ENCODE measurements at places on chromosomes 11 and 22.
A peak's percentile ranks its signal among the peaks of the same experiment; 100 is the strongest.

DNA sequence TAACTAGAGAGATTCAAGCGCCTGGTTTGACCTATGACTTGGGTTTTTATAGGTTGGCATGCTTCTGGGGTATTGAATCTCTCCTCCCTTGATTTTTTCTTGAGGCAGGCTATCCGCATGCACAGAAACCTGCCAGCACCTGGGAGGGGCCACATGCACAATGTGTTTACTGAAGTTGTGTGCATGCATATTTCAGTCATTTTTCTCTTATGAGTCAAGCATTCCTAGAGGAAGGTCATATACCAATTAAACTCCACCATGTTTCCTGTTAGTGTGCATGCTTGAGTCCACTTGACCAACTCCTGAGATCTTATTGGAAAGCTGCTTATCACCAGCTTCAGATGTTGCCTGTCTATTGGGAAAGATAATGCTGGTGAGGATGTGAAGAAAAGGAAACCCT is 1718.4 kb downstream of the LRRC4C start:
- no peak for DNase-seq

DNA sequence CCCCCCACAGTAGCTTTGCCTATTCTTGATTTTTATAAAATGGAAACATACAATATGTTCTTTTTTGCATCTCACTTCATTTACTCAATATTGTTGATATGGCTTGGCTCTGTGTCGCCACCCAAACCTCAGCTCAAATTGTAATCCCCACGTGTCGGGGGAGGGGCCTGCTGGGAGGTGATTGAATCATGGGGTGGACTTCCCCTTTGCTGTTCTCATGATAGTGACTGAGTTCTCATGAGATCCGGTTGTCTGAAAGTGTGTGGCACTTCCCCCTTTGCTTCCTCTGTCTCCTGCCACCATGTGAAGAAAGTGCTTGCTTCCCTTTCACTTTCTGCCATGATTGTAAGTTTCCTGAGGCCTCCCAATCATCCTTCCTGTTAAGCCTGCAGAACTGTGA is 431.3 kb downstream of the MN1 start:
- no peak for DNase-seq

- peak; percentile 60 for DNase-seq
Observed at GRCh38 chr11:126194121-126194543, 17.3 kb downstream of the RPUSD4 start.

DNA sequence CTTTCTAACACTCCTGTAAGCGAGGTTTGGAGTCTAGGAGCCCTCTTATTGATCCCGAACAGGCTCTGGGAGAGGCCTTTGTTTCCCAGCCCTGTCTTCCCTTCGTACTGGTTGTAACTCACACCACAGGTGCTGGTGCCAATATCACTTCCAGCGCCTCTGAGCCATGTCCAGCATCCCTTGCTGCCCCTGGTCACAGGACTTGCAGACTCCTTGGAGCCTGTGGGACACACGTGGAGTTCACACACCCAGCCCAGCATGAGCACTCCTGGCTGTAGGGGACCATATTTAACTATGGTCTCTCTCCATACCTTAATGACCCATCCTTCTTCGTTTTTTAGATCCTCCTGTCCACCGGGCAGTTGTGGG is 2.2 kb downstream of the ZBTB16 start:
- no peak for DNase-seq

DNA sequence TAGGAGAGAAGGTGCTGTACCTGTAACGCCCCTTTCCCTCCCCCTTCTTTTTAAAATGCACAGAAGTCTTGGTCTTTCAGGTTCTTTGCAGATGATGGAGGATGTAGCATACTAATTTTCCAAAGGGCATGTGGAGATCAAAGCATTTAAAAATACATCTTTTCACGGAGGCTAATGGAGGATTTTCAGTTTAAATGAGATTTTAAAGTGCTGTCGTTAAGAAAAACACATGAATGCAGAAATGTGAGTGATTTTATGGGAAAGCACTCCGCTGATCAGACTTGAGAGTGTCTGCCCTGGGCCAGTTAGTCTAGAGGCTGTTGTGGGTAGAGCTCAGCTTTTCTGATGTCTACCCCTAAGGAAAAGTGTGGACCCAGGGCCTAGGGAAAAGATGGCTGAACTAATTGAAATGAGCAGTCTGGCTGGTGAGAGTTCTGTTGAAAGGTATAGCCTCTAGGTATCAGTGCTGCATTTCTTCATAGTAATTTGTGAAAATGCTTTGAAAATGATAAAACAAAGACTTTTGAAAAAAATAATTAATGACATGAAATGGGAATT is 2.5 kb downstream of the AMOTL1 start:
- no peak for DNase-seq

DNA sequence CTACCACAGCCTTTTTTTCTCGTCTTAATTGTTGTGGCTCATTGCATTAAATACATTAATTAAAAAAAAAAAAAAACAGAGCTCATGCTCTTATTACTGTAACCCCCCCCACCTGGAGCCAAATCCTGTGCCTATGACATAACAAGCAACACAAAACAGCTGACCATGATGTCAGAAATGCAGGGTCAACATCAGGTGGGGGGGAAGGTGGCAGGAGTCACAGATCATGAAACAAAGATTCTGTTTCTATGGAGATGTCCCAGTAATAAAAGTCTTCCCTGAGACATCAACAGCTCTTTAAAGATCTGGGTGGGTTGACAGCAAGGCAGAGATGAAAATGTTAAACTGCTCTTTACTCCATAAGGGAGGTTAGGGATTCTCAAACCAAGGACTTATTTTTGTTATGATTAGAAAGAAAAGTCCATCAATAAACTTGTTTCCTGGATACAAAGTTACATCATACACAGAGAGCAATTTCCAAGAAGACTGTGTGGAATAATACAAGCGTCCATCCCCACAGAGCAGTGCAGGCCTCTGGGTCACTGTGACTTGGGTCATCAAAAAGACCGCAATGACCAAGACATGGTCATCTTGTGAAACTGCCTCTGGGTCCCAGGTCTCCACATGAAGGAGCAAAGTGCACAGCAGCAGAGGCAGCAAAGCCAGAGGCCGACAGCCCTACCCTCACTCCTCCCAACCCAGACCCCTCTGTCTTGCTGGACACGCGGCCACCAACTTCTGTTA is 42.7 kb upstream of the CYP2D6 start:
- DNase-seq = no peak

DNA sequence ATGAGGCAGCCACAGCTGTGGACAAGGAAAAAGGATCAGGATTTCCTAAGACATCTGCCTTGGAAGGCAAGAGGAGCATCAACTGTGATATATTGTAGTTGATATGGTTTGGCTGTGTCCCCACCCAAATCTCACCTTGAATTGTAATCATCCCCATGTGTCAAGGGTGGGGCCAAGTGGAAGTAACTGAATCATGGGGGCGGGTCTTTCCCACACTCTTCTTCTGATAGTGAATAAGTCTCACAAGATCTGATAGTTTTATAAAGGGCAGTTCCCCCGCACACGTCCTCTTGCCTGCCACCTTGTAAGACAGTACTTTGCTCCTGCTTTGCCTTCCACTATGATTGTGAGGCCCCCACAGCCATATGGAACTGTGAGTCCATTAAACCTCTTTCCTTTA is 10.2 kb downstream of the RIC8A start:
- no peak for DNase-seq

GRCh38 chr22:29932136-29932535 is 49.2 kb downstream of the MTMR3 start:
- DNase-seq = no peak

GRCh38 chr11:133547808-133548494 is 15.7 kb upstream of the OPCML start:
- no peak for DNase-seq

GRCh38 chr22:42473484-42474193 is 41.4 kb upstream of the NFAM1 start:
- peak; percentile 46 for DNase-seq

DNA sequence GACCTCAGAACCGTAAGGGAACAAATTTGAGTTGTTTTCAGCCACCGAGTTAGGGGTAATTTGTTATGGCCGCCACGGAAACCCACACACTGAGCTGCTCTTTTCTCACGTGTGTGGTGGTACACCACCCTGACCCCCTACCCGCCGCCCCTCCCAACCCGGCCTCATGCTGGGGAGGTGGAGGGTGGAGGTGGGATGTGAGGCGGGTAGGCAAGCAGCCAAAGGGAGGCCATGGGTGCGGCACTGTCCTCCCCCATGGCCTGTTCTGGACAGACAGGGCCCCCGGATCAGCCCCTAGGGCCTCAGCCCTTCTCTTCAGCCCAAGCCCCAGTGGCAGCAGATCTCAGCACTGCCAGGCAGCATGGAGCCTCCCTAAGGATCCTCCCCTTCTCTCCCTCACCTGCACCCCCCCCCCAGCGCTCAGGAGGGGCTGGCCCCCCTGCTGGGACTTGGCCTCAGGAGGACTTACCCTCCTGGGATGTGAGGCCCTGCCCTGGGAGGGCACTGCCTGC is 7.9 kb downstream of the PRR5 start:
- DNase-seq = no peak

- DNase-seq = no peak
Observed at GRCh38 chr11:8110396-8110795, 29.4 kb downstream of the TUB start.

GRCh38 chr22:31153357-31153756 is 6.6 kb upstream of the RNF185 start:
- DNase-seq = no peak

GRCh38 chr11:126512741-126513715 is 157.5 kb downstream of the ST3GAL4 start:
- DNase-seq = no peak

DNA sequence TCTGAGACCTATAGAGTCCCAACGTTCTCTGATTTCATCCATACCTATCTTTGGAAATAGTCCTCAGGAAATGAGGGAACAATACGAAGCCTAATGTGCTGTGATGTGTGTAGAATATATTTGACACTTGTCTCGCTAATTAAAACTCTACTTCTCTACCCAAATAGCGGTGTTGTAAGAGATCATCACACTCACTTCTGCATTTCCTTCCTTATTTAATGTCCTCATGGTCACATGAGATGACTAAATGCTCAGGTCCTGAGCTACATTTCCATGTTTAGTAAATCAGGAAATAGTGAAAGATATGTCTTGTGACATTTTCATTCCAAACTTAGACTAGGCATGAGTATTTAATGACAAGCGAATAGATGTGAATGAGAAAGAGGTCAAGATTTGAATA is 112.3 kb downstream of the MAML2 start:
- DNase-seq = no peak

- DNase-seq = no peak
Observed at GRCh38 chr22:25419247-25420113, 145.0 kb upstream of the GRK3 start.

DNA sequence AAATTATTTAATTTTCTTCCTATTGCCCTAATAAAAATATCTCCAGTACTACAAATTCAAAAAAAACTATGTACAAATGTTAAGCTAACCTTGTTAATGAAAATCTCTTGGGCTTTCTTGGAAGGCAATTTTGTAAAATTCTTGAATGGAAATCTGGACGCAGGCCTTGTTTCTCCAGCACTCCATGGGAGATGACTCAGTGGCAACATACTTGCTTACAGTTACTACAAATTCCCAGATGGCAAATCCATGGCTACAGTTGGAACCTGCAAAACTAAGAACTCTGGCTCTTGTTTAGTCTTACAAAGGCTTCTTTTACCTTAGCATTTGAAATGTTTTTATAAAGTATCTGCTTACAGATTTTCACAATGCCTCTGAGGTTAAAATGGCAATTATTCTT is 725.2 kb downstream of the DLG2 start:
- no peak for DNase-seq

DNA sequence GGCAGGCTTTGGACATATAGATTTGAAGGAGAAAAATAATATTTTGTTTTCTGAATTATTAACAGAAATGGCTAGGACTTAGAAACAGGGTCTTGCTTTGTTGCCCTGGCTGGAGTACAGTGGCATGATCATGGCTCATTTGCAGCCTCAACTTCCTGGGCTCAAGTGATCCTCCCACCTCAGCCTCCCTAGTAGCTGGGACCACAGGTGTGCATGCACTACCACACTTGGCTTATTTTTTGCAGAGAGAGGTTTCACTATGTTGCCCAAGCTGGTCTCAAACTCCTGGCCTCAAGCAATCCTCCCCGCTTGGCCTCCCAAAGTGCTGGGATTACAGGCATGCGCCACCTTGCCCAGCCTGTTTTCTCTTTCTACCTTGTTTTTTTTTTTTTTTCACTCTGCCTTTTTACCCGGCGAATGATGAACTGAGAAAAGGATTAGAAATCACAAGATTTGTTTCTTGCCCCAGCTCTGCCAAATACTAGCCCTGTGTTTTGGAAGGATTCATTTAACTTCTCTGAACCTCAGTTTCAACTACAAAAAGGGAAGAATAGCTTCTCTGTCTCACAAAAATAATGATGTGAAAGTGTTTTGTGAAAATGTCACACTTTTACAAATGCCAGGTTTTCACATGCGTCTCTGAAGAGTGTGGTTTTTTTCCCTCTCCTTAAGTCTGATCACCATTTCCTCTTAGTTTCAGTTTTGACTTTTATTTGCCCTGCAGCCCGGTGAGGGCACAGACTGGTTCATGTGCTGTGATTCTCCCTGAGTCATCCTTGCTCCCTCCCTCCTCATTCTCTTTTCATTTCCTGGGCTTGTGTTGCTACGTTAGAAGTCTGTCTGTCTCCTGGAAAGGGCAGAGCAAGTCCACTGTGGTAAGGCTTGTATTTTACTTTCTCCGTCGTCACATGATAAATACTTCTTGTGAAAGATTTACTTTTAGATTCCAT is 67.7 kb downstream of the BCL2L13 start:
- peak; percentile 23 for DNase-seq

GRCh38 chr11:114216796-114217180 is 79.4 kb upstream of the NNMT start:
- DNase-seq = no peak

DNA sequence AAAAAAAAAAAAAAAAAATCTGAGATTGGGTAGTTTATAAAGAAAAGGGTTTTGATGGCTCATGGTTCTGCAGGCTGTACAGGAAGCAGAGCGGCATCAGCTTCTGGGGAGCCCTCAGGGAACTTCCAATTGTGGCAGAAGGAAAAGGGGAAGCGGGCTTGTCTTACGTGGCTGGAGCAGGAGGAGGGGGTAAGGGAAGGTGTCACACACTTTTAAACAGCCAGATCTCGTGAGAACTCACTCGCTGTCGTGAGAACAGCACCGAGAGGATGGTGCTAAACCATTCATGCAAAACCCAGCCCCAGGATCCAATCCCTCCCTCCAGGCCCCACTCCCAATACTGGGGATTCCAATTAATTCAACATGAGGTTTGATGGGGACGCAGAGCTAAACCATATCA is 806.2 kb downstream of the TBC1D22A start:
- DNase-seq = no peak

GRCh38 chr11:69131121-69131566 is 24.6 kb upstream of the SMIM38 start:
- no peak for DNase-seq

Data from HuH-7 (cell line).